T-helper 9 cell (primary cell): ENCODE measurements at places on chromosomes 1 and 21.

GRCh38 chr1:156146020-156146768 is 7.2 kb upstream of the SEMA4A start:
- DNase-seq: no peak

GRCh38 chr1:43529206-43529731 is 1.4 kb upstream of the PTPRF start:
- DNase-seq: peak; percentile 82

- no peak for DNase-seq
These were observed 456.5 kb downstream of the KIF26B start for GRCh38 chr1:245611251-245611650.

GRCh38 chr1:65075123-65075976 is 72.7 kb upstream of the AK4 start:
- peak; percentile 34 for DNase-seq

GRCh38 chr1:6423321-6423999 is 1.1 kb upstream of the ESPN start:
- DNase-seq: peak; percentile 62

GRCh38 chr1:10869933-10870332 is 73.5 kb upstream of the CASZ1 start:
- DNase-seq: no peak

DNA sequence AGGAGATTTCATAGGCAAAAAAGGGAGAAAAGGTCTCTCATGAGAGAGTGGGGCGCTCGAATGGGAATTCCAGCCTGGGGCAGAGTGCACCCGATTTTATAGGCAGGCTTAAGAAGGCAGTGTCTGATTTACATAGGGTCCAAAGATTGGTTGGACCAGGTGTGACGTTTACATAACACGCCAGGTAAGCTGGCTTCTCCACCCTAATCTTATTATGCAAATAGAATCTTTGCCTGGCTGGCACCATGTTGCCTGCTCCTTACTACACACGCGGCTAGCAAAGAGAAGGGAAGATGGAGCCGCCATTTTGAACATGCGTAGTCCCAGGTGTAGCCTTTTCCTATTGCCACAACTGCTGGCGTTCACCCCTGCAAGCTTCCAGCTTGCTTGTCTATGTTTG is 103.7 kb downstream of the SLC16A1 start:
- DNase-seq: no peak

DNA sequence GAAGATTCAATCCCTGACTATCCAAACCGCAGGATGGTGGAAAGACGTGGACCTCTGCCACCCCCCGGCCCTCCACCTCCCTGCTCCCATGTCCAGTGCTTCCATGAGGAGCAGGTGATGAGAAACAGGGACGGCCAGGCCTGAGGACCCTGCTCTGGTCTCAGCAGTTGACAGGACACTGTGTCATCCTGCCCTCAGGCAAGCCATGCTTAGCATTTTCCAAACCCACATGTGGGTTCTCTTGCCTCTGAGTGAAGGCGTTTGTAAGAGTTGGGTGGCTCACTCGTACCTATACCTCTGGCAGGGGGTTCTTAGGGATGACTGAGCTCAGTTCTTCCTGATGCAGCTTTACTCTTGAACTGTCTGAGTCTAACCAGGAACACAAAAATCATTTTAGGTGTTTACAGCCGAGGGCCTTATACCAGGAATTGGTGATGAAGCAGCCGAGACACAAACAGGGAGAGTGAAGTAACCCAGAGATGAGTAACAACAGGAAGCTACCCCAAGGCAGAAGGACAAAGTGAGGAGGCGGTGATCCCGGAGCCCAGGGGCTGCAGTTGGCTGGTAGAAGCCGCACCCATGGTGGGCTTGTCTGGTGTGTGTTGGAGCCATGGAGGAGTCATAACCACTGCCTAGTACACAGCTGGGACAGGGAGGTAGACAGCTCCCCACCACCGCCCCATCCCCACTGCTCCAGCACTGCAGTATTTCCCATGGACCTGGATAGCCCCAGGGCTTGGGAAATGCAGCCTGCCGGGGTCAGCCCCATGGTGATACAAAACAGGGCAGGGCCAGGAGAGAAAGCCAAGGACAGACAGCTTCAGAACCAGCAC is 21.4 kb downstream of the MYBPH start:
- DNase-seq: no peak

DNA sequence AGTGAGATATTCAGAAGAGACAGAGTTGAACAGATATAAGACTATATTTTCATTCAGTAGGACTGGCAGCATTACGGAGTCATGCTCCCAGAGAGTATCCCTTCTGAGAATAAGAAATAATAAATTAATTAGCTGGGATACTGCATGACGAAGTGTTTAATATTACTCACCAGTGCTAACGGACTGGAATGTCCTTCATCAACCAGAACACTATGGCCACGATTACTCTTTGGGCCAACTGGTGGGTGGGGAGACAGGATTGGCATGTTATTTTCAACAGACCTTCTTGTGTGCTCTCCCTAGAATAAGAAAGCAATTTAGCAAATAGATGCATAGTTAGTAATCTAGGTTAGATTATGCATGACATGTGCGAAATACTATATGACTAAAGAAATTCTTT is 32.4 kb downstream of the ERICH3 start:
- DNase-seq: no peak

- no peak for DNase-seq
These were observed 14.0 kb upstream of the HLCS start for GRCh38 chr21:36980280-36981048.

- no peak for DNase-seq
These were observed 36.1 kb downstream of the CD247 start for GRCh38 chr1:167482184-167482583.

GRCh38 chr1:52904927-52905698 is 16.4 kb downstream of the ECHDC2 start:
- no peak for DNase-seq

DNA sequence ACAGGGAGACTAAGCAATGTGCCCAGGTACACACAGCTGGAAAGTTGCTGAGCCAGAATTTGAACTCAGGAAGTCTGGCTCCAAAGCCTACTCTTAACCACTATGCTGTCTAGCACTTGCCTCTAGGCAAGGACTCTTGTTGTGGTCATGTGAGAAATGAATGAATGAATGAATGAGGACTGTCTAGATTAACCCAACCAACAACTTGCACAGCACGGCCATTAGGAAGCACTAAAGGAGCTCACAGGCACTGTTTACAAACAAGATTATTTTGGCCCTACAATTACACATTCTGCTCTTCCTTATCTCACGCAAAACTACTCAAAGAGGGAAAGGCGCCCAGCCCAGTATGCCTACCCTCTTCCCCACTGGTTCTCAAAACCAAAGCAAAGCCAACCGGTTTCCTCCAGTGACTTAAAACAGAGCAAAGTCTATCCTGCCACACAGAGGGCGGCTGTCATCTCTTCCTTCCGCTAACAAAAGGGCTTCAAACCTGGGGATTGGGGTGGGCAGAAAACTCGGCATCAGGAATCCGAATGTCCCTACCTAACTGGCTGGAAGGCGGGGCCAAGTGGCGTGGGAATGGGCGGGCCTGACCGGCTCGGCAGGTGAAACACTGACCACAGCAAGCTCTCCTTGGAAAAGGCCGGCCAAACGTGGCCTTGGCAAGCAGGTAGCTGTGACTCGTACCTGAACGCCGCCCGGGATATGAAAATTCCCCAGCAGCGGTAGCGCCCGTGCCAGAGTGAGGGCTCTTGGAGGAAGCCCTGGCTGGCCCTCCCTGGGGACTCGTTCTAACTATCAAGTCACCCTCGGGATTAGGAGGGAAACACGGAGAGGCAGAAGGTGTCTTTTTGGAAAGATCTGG is 948 bp downstream of the STK40 start:
- peak; percentile 30 for DNase-seq

GRCh38 chr1:203320591-203321272 is 15.4 kb downstream of the BTG2 start:
- DNase-seq: peak; percentile 65

GRCh38 chr1:160104486-160104885 is 6.1 kb upstream of the IGSF8 start:
- no peak for DNase-seq

- no peak for DNase-seq
These were observed 802.8 kb upstream of the CXADR start for GRCh38 chr21:16709866-16710550.

GRCh38 chr1:185050823-185051451 is 5.6 kb downstream of the RNF2 start:
- DNase-seq: no peak

DNA sequence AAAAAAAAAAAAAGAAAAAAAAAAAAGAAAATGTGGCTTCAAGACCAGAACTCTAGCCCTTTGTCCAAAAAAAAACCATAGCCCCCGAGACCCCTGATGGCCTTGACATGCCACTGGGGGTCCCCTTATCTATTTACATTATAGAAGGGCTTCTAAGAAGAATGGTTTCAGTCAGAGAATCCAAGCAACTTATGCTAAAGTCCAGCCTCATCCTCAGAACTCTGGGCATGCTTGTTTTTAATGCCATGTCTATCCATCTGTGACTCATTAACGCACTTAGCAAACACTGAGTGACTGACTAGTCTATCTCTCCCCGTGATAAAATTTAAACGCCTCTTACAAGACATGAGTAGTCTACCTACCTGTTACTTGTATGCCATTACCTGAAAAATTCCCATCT is 29.3 kb downstream of the ERG start:
- no peak for DNase-seq

- DNase-seq: no peak
These were observed 26.4 kb downstream of the COL6A2 start for GRCh38 chr21:46124083-46124925.

- no peak for DNase-seq
These were observed 2.8 kb downstream of the PRRX1 start for GRCh38 chr1:170666541-170667254.

- no peak for DNase-seq
These were observed 28.6 kb upstream of the PLEKHG5 start for GRCh38 chr1:6519935-6520671.

GRCh38 chr1:53703174-53703573 is 35.8 kb downstream of the GLIS1 start:
- no peak for DNase-seq

- DNase-seq: no peak
These were observed 86.0 kb downstream of the SYT2 start for GRCh38 chr1:202624088-202624780.

GRCh38 chr1:86487131-86487810 is 18.5 kb downstream of the CLCA1 start:
- DNase-seq: no peak

- DNase-seq: peak; percentile 49
These were observed at the start of gene SLC35D1 for GRCh38 chr1:67053785-67054772. SLC35D1 (minus strand) TSS chr1:67054148; CDS start chr1:67054013, 135 bp downstream.

DNA sequence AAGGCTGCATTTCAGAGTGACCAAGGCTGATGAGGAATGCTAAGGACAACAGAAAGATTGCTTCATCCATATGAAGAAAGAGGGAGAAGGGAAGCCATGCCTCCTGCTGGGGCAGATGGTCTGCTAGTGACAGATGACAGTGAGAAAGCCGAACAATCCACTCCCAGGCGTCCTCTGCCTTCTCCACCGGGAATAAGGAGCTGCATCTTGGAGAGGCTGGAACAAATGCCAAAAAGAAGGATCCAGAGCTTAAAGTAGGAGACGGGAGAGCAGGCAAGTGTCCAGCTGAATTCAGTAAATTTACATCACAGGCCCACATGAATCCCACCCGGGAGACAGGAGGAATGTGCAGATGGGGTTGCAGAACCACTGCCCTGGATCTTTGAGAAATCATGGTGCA is 33.4 kb downstream of the DDX20 start:
- DNase-seq: no peak

GRCh38 chr1:64195081-64195395 is 8.4 kb upstream of the UBE2U start:
- no peak for DNase-seq

GRCh38 chr1:55214934-55215193 is 300 bp downstream of the USP24 start:
- DNase-seq: peak; percentile 11
